HuH-7.5 (cell line): ENCODE measurements at places on chromosomes 1 and 21.

- DNase-seq: no peak
These were observed 24.5 kb upstream of the VWA5B1 start for GRCh38 chr1:20266141-20266540.

GRCh38 chr1:165426745-165427144, 18.2 kb downstream of the RXRG start:
- DNase-seq: no peak

GRCh38 chr1:39657923-39658485, 13.9 kb downstream of the NT5C1A start:
- DNase-seq: peak; percentile 72

DNA sequence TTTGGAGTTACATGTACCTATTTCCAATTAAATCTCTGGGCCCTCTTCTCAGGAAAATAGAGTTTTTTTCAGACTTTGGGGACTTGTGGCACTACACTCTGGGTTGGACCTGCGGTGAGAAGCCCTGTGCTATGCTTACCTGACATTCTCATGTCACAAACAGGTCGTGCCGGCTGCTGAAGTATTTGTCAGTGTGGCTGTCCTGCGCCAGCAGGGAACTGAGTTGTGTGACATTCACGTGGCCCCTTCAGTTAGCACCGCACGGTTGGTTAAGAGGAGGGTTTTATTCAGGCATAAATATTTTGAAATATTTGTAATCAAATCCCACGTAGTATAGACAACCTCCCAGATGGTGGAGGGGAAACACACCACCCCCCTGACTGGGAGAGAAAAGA, 6.3 kb upstream of the COL6A2 start:
- DNase-seq: no peak

DNA sequence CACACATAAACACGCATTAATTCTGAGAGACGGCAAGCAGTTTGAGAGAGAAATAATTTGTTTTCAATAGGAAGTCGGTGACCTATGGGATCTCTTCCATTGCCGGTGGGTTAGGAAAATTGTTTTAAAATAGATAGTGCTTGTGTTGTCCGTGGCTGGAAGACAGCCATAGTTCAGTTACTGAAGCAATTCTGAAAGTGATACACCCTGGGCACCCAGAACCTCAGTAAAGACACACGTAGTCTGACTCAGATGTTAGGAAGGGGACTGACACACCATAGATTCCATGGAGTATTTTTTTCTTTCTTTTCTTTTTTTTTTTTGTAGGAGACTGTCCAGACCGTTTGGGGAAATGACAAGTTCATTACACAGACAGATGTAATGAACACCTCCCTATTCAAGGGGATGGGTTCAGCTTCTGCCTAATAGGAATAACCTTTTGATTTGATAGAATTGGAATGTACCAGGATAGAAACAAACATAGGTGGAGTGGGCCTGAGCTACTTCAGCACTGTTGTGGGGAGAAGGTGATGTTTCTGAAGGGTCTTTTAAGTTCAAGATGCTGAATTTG, 1.6 kb downstream of the C1orf21 start:
- no peak for DNase-seq

DNA sequence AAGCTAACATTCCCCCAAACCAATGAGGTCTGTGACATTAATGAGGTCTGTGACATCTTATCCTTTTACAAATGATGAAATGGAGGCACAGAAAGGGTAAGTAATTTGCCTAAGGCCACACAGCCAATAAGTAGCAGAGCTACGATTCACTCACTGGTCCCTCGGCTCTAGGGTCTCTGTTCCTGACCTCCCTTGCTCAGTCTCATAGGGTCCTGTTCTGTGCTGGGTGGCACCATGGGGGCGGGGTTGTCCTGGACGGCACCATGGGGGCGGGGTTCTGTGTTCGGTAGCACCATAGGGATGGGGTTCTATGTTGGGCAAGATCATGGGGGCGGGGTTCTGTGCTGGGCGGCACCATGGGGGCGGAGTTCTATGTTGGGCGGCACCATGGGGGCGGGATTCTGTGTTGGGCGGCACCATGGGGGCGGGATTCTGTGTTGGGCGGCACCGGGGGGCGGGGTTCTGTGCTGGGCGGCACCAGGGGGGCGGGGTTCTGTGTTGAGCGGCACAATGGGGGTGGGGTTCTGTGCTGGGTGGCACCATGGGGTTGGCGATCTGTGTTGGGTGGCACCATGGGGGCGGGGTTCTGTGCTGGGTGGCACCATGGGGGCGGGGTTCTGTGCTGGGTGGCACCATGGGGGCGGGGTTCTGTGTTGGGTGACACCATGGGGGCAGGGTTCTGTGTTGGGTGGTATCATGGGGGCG, 55.6 kb downstream of the CLSTN1 start:
- DNase-seq: no peak

- no peak for DNase-seq
These were observed 5.0 kb downstream of the KPNA6 start for GRCh38 chr1:32112806-32113375.

- no peak for DNase-seq
These were observed 29.9 kb downstream of the FAF1 start for GRCh38 chr1:50930193-50930592.

DNA sequence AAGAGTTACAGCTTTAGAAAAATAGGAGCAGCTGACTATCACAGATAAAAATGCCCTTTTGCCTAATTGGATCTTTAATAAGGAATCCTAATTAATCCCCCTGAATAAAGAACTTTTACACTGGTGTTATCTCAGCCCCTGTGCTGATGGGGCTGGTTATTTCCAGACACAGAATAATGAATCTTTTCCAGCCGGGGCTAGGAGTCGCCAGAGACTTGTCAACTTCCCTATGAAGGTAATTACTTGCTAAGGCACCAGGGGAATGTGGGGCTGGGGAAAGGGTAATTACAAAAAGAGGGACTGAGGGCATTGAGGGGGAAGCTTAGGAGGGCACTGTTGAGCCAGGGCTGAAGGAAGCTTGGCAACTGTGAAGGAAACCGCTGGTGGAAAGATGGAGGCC, 34.5 kb downstream of the HMGB4 start:
- no peak for DNase-seq

DNA sequence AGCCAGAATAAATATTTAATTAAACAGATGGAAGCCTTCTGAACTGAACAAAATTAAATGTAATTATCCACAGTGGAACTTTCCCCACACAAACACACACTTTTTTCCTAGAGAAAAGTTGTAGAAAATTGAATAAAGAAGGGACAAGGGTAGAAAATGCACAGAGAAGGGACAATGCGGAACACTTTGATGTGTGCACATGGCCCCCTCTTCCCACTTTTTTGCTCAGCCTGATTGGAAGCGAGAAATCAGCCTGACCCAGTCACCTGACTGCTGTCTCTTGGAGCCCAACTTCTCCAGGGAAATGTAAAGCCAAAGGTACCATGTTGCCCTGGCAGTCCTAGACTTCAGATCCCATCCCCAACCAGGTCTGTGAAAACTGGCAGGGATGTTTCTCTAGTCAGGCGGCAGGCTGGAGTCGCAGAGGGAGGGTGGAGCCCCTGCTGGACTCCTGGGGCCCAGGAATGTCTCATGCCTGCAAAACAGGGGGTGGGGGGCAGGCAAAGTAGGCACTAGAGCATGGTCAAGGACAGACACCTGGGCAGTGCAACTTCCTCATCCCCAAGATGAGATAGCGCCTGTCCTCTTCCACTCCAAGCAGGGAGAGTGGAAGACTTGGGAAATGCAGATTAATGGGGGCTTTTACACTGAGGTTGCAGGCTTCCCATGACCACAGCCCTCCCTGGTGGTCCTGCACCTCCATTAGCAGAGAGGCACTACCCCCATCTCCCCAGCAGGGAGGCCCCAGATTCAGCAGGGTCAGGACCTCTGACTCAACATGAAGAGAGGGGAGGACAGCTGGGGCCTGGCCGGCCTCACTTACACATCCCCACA, 2.8 kb downstream of the CERS2 start:
- peak; percentile 62 for DNase-seq

DNA sequence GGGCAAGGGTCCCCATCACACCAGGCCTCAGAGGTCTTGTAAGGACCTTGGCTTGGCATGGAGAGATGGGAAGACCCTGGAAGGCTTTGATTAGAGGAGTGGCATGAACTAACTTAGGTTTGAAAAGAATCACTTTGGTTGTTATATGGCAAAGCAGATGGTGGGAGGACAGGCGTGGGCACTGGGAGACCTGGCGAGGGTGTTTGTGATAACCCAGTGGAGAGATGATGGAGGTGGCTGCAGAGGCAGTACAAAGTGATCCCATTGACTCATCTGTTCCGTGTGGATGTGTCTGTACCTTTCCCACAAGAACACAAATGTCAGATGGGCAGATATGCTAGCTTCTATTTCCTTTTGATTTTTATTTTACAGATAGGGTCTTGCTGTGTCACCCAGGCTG, 168.3 kb downstream of the SLC35F3 start:
- no peak for DNase-seq

GRCh38 chr1:192530254-192530653, 45.3 kb upstream of the RGS1 start:
- DNase-seq: no peak

GRCh38 chr1:172278478-172278877, 142.0 kb upstream of the C1orf105 start:
- no peak for DNase-seq

DNA sequence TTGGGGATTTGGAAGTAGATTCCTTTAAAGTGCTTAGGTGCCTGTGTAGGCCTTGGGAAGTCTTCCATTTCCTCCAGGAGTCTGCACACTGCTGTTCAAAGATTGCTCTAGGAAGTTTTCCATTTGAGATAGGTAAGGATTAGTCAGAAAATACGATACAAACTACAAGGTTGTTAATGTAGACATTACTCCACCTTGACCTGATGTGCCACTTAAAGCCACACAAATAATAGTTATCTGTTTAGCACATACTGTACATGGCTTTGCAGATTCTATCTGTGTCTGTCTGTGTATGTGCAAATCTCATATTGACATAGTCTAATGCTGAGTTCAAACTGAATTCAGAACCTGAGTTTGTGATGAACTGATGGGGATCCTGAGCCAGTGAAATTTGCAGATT, 118.4 kb downstream of the RHOU start:
- DNase-seq: no peak

DNA sequence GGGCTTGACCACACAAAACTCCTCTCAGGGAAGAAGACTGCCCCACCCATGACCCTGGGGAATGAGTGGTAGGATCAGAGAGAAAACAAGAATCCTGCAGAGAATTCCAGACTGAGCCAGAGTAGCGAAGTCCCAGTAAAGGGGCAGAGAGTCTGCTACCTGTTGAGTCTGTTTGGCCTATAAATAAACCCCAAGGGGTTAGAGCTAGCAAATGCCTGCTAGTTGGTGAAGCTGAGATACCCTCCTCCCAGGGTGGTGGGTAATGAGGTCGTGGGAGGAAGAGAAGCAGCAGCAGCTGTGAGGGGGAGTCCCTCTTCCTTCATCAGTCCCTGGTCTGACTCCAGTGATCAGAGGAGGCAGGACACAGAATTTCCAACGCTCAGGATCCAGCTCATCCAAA, 2.5 kb downstream of the TRAF3IP3 start:
- no peak for DNase-seq

DNA sequence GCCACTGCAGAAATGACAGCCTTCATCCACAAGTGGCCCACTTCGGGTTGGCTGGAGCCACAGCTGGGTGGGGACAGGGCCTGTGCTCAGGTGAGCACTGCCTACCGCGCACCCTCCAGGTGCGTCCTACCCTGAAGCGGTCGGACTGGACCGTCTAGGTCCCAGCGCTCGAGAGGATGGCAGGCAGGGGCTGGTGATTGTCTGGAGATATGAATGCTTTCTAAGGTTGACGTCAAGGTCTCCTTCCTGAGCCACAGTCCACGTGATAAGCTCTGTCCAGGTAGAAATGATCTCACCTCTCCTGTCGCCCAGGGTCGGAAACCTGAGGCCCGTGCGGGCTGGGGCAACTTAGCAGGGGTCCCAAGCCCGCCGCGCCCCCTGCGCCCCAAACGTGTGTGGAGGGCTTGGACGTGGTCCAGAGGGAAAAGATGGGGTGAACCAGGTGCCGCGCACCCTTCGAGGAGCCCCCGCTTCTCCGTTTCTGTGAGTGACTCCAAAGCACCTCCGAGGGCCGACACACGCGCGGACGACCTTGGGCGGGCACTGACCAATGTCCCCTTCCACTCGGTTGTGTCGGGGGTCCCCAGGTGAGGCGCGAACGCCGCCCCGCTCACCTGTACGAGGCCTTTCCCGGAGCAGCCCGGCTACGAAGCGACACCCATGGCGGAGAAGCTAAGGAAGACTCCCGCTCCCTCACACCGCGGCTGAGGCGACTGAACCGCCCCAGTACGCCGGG, 853 bp upstream of the DOP1B start:
- no peak for DNase-seq

GRCh38 chr21:32423320-32424190, 11.0 kb downstream of the EVA1C start:
- DNase-seq: no peak

GRCh38 chr1:205004351-205004750, 38.7 kb upstream of the CNTN2 start:
- DNase-seq: no peak

DNA sequence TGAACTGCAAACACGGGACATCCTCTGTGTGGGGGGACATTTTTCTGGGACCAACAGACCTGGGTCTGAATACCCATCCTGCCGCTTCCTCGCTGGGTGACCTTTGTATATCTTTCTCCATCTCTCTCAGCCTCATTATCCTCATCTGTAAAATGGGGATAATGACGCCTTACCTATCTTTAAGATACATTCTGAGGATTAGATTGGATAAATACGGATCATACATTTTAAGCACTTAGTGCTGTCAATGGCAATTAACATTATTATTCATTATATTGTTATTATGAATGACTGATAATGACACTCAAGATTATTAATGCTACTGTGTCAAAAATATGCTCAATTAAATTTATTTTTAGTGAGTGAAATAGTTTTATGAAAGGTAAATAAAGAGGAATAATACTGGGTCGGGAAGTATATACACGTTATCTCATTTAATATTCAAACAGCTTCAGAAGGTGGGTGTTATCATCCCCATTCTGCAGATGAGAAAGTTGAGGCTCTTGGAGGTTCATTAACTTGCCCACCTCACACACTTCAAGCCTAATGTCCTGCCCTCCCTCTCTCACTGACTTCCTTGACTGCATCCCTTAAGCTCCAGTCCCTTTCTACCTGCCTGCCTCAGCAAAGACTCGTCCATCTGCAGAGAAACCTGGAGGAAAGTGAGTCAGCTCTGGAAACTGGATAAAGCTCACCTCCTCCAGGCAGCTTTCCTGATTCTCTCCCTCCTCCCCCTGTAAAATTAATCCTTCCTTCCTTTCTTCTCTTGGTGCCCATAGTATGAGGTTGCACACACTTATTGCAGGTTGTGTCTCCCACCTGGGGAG, 120.7 kb upstream of the JUN start:
- no peak for DNase-seq

- no peak for DNase-seq
These were observed 4.3 kb downstream of the RHOC start for GRCh38 chr1:112702420-112703261.

DNA sequence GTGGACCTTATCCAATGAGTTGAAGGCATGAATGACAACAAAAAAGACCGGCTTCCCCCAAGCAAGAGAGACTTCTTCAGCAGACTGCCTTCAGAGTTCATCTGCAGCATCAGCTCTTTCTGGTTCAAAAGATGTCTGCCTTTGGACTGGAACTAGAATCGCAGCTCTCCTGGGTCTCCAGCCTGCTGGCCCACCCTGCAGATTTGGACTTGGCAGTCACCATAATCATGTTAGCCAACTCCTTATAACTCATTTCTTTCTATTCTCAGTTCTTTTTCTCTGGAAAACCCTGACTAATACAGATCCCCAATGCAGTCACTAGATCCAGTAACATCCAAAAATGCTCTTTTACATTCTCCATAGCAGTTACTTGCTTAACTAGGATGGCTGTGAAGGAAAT, 89.2 kb upstream of the MARK1 start:
- DNase-seq: no peak

GRCh38 chr1:36142121-36142520, 7.2 kb downstream of the TRAPPC3 start:
- DNase-seq: no peak

GRCh38 chr1:11308699-11309224, 35.8 kb downstream of the UBIAD1 start:
- DNase-seq: no peak
